Stimulated activated naive B cell treated with anti-CD40 and anti-IgM and Interleukin-4, amounts not matched to agents 10 μg/mL and 1 μg/mL and 100 μg/mL, for 72 hours (primary cell): ENCODE measurements at places on chromosomes 11 and 22.

GRCh38 chr11:43021466-43021865 is 290.3 kb upstream of the API5 start:
- DNase-seq: no peak

DNA sequence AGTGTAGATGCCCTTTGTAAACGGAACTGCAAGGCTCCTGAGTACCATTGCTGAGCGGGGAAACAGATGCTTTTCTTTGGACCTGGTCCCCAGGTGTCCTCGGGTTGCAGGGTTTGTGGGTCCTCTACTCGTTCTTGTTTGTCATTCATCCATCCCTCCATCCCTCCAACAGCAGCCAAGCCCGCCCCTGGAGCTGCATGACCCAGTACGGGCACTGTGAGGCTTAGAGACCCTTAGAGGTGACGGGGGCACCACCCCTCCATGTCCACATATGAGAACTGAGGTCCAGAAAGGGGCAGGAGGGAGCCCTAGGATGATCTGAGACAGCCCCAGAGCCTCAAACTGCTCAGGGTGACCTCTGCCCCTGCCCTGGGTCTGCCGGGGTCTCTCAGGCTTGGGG is 45.4 kb downstream of the WNT11 start:
- no peak for DNase-seq

DNA sequence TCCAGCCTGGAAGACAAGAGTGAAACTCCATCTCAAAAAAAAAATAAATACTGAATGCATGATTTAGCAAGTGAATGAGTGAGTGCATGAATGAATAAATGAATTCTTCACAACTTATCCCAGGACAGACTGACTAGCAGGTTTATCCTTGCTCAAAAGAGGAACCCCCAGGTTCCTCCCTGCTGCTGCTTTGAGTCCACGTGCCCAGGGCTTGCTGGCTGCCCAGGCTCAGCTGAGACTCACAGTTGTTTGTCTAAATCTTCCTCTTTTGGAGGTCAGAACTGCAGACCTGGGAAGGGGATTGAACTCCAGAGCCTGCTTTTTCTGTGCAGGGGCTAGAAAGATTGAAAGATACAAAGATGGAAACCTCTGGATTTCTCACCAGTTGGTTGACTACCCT is 117.4 kb upstream of the TMEM45B start:
- DNase-seq: no peak

DNA sequence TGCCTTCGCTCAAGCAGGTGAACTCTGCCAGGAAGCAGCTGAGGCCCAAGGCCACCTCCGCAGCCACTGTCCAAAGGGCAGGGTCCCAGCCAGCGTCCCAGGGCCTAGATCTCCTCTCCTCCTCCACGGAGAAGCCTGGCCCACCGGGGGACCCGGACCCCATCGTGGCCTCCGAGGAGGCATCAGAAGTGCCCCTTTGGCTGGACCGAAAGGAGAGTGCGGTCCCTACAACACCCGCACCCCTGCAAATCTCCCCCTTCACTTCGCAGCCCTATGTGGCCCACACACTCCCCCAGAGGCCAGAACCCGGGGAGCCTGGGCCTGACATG is 123.4 kb downstream of the SEZ6L start:
- DNase-seq: no peak

GRCh38 chr11:100949443-100949842 is 180.2 kb downstream of the PGR start:
- no peak for DNase-seq

GRCh38 chr11:100753571-100753970 is 66.5 kb downstream of the ARHGAP42 start:
- no peak for DNase-seq

DNA sequence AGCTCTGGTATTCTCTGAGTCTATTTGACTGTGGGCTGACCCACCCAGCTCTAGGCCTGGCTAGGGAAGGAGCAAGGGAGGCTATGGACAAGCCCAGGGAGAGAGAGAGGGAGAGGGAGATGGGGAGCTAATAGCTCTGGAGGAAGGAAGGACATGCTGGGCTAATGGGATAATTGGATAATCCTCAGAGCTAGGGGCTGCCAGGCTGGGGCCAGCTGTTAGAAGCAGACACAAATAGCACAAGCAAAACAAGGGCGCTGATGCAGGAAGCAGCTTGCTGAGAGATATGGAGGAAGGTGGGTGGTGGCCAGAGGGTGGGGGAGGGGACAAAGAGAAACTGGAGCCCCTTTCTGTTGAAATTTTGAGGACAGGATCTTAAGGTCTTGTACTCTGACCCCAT is 23.2 kb downstream of the ADORA2A start:
- DNase-seq: no peak

GRCh38 chr11:65180877-65181568 is 705 bp upstream of the CAPN1 start:
- DNase-seq: peak; percentile 73
